ENCODE measurements at places on chromosomes 3 and 15.

DNA sequence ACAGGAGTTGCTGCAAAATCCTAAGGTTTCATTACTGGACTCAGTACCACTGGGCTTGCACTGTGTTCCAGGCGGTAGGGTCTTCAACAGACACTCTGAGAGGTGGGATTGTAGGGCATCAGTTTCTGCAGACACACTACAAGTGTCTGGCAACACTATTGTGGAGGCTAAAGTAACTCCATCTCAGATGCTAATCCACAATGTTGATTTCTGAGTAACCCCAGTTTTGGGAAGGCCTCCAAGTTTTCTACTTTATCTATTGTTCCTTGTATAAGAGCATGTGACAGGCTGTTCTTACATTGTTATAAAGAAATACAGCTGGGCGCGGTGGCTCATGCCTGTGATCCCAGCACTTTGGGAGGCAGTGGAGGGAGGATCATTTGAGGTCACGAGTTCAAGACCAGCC is 2.5 kb upstream of the ABHD5 start:
- H3K36me3 ChIP-seq, result peaks cover 2% of the 10 kb centered on the region
- H3K4me1 ChIP-seq, result peaks cover 9% of the 10 kb centered on the region
- H3K27me3 ChIP-seq, result no peaks in the 10 kb centered on the region
- no peak overlapping the region for H3K4me3 ChIP-seq
- DNase-seq, result no peak

- H3K4me1 ChIP-seq, result peaks cover 2% of the 10 kb centered on the region
- peak overlapping the region; percentile 15 for H3K27ac ChIP-seq
- peaks cover 78% of the 10 kb centered on the region for H3K36me3 ChIP-seq
- no peak for DNase-seq
- H3K4me3 ChIP-seq, result no peak overlapping the region
Measured at GRCh38 chr15:59189241-59189640, 17.4 kb upstream of the LDHAL6B start.

DNA sequence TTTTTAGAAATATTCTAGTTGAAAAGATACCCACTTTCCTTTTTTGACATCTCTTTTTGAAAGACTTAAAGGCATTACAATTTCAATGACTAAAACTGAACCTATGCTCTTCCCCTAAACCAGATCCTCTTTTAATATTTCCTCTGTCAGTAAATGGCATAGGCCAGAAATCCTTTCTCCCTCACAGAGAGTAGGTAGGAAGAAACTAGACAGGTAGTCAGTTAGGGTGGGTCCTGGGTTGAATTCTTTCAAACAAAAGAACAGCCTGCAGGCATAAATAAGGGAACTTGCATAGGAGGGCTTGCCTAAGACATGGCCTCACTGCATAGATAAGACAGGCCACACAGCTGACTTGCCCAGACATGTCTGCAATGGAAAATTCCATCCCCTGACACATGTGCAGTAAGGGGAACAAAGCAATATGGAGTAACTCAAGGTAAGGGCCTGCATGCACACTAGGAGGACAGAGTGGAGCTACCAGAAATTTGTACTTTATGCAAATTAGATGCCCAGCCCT is 23.1 kb downstream of the PLSCR5 start:
- DNase-seq, result no peak
- H3K36me3 ChIP-seq, result peaks cover 3% of the 10 kb centered on the region
- no peaks in the 10 kb centered on the region for H3K27me3 ChIP-seq

DNA sequence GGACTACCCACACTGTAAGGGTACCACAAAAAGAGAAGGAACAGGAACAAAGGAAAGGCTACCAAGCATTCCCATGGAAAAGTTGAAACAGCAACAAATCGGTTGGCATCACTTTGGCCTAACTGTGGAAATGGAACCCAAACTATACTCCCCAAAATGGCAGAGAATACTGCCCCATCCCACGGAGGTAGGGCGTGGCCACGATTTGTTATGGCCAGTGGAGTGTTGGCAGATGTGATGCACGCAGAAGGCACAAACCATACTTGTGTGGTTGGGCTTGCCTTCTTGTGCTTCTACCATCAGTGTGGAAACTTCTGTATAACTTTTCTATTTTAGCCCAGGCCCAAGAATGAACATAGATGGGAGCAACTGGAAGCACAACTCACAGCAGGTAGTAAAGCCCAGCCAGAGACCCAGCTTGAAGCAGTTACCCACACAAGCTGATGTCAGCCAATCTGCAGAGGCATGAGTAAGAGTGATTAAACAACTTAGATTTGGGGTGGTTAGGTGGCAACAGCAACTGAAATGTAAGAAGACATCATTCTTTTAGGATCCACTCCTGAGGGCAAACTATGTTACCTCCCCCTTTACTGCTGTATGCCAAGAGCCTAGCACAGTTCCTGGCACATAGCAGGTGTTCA is 64.1 kb downstream of the BTD start:
- DNase-seq, result no peak
- no peaks in the 10 kb centered on the region for H3K27me3 ChIP-seq
- peaks cover 22% of the 10 kb centered on the region for H3K4me1 ChIP-seq

DNA sequence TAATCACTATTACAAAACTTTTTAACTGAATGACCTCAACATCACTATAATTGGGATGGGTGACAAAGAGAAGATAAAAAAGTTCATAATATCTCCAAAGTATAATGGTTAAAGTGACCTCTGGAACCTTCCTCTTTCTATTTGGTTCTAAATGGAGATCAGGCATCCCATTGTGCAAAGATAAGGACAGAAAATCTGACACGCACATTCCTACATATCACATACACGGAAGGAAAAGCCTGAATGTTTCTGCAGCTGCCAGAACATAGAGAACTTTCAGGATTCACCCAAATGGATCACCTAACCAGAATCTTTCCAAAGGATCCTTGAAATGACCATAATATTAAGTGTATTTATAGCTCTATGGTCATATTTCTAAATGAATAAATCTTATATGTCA is 128.2 kb downstream of the TFDP2 start:
- H3K27ac ChIP-seq, result no peak overlapping the region
- no peak overlapping the region for H3K4me3 ChIP-seq
- DNase-seq, result no peak
- peaks cover 7% of the 10 kb centered on the region for H3K4me1 ChIP-seq
- H3K36me3 ChIP-seq, result peaks cover 4% of the 10 kb centered on the region

Data from stimulated activated naive B cell treated with anti-CD40 and anti-IgM and Interleukin-4, amounts not matched to agents 10 μg/mL and 1 μg/mL and 100 μg/mL, for 72 hours (primary cell).